ENCODE measurements at places on chromosomes 16 and 17.

DNA sequence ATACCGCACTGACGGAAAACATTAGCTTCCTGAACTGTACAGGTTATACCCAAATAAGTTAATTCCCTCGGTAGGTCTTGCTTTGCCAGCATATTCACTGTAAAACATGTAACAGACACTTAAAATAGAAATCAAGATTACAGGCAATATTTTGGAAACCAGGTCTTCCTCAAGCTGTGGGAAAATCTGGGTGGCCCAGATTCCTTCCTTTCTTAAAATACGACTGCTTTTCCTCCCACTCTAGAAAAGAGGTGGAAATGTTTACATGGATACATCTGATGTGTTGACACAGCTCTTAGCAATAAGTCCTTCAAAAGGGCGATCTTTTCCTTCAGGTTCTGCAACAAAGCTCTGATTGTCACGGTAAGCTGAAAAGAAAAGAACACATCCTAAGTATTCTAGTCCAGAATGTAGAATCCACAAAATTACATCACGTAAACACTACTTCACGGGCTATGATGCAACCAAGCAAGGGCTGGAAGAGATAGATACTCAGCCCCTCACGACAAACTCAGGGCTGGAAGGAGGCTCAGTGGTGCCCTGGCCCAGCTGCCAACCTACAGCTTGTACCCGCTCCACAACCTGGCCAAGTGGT is 18.4 kb downstream of the STX8 start:
- DNase-seq, result no peak

- DNase-seq, result no peak
These were observed 181.8 kb upstream of the AXIN2 start for GRCh38 chr17:65743308-65743655.

GRCh38 chr17:57385975-57386374 is 129.7 kb downstream of the MSI2 start:
- DNase-seq, result no peak

DNA sequence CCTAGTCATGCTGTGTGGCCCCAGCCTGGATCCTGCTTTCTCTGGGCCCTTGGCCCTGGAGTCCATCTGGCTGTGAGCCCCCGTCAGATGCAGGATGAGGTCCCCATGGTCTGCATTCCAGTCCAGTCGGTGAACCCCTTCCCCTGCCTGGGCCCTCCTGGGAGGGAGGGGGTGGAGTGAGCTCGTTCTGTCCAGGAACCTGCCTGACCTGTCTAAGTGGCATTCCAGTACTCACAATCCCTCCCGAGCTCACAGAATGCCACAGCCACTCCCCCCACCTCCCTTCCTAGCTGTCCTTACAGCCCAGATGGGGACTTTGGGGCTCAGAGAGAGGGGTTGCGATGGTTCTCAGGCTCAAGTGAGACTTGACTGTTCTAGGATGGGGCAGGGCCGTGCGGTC is 15.5 kb downstream of the SPNS2 start:
- no peak for DNase-seq

- peak; percentile 53 for DNase-seq
These were observed at the start of gene TBKBP1 for GRCh38 chr17:47693731-47694580. Gene TBKBP1 (plus strand): TSS chr17:47694161. CDS start chr17:47696113, 1,952 bp downstream.

DNA sequence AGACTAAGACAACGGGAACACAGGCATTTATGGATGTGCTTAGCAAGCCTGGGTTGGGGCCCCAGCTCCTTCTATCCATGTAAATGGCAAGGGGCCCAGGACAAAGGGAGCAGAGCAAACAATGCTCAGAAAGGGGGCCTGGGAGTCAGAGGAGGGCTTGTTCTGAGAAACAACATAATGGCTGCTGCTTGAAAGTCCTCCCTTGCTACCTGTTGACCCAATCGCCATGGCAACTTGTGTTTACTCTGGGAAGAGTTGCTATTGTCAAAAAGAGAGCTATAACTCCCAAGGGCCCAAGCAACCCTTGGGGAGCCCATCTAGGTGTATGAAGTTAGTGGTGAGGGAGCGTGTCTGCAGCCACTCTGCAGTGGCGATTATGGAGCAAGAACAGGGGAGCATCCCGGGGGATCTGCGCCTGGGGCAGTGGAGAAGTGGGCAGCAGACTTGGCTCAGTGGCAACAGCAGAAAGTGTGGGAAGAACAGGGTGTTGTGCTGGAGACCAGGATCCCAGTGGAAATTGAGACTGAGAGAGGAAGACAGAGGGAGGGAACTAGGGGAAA is 118.7 kb upstream of the NLRP1 start:
- DNase-seq, result no peak

DNA sequence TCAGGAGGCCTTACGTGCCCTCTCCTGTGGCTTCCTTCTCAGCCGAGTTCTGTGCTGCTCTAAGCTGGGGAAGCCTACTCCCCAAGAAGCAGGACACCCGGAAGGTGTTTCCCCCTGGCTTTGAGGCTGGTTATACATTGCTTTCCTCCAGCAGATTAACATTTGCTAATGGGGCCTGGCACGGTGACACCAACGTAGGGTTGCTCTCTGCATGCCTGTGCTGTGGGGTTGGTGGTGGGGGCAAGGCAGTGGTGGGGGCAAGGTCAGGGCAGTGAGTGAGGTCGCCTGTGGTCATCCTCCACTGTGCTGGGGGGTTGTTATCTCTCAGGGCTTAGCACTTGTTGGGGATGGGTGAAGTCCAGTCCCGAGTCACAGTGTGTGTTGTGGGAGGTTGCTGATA is 4.2 kb downstream of the USP6 start:
- DNase-seq, result no peak

- DNase-seq, result no peak
These were observed 21.6 kb downstream of the CTU2 start for GRCh38 chr16:88727871-88728270.

GRCh38 chr17:57104461-57105175 is 19.6 kb downstream of the AKAP1 start:
- no peak for DNase-seq

DNA sequence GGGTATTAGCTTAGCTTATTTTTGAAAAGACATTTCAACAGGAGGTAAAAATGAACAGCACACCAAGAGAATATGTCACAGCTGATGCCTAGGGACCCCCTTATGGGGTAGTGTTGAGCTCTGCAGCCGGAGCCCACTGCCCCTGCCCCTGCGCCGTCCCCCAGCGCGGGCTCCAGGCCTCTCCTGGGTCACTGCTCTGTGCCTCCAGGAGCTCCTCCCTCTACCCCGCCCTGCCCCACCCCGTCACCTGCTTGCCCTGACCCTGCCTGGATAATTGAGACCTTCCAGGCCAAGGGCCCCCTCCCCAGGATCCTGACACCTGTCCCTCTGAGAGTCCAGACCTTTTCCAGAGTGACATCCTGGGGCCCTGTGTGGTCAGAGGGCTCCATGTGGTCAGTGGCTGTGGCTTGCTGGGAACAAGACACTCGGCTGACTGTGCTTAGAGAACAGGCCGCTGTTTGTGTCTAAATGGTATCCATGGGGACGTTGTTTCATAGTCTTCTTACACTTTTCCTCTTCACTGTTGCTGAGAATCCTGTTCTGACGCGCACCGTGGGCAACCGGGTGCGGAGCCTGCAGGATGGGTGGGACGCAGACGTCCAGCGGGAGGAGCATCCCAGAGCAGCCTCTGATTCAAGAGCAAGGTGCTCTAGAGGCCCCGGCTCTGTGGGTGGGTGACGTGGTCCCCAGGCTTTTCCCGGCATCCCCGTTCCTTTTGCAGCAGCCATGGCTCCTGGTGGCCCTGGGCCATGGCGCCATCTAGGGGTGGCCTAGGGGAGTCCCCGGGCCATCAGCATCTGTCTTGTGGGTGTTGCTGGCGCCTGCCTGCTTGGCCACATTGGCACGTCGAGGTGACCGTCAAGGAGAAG is 20.0 kb upstream of the WFIKKN1 start:
- no peak for DNase-seq

DNA sequence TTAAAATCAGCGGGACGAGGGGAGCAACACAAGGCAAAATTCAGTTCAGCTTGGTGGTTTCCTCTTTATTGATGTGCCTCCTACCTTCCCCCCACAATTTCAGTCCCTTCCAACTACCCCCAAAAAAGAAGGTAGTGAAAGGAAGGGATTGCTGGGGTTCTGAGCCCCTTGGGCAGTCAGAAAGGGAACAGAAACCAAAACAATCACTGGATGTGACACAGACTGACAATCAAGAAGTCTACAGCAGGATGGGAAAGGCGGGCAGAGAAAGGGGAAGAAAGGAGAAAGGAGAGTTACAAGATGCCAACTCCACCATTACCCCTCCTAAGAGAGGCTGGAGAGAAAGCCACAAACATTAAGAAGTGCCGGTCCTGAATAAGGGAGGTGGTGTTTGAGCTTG is 1.1 kb upstream of the PHF23 start:
- peak; percentile 7 for DNase-seq

- DNase-seq, result no peak
These were observed 605.2 kb downstream of the KCNJ2 start for GRCh38 chr17:70774339-70775117.

GRCh38 chr16:78918805-78919305 is 681.7 kb downstream of the MAF start:
- no peak for DNase-seq

DNA sequence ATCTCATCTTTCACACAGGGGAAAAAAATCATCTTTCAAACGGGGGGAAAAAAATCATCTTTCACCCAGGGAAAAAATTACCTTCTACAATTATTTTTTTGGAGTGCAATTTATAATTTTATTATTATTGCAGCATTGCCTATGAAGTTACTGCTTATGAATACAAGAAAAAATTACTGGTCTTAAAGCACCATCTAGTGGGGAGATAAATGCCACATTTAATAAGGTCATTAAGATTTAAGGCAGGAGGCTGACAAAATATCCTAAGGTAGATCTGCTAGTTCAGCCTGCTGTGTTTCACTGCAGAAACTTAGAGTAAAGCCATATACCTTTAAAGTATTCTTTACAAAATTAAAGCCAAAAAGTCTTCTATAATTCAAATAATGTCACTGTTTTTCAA is 13.7 kb downstream of the SHCBP1 start:
- DNase-seq, result no peak

GRCh38 chr17:49822829-49823228 is 25.0 kb downstream of the TAC4 start:
- no peak for DNase-seq

GRCh38 chr17:75262112-75262606 is 480 bp downstream of the MRPS7 start:
- peak; percentile 10 for DNase-seq

DNA sequence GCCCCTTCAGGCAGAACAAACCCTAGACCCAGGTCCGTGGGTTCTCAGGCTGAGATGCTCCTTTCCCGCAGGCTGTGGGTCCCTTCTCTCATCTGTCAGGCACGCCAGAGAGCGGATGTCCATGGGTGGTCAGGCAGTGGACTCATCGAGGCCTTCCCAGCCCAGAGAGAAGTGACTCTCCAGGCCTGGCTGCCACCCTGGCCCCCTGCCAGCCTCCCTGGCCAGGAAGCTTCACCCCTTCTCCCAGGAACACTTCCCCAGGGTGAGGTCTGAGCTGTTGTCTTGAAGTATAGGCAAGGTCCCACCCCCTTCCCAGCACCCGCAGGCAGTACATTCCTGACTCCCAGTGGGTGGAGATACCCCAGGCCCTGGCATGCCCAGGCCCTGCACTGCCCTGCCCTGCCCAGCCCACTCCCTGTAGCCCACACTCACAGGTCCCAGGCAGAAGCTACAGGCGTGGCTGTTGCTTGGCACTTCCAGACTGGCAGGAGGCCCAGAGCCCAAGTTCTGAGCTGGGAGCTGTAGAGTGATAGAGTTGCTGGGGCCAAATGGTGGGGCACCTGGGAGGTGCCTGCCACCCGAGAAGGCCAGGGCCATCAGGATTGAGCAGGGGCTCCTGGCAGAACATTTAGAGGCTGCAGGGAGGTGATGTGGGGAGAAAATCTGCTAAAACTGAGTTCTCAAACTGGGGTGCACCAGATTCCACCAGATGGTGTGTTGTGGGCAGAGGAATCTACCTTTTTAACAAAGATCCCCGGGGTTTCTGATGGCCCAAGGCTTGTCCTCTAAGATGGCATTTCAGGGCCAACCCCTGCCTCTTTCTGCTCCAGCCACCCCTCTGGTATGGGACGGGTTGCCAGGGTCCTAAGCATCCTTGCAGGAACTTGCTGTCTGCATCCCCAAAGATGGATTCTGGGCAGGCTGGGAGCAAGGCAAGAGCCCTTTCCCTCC is 6.7 kb downstream of the ITGA3 start:
- DNase-seq, result no peak

DNA sequence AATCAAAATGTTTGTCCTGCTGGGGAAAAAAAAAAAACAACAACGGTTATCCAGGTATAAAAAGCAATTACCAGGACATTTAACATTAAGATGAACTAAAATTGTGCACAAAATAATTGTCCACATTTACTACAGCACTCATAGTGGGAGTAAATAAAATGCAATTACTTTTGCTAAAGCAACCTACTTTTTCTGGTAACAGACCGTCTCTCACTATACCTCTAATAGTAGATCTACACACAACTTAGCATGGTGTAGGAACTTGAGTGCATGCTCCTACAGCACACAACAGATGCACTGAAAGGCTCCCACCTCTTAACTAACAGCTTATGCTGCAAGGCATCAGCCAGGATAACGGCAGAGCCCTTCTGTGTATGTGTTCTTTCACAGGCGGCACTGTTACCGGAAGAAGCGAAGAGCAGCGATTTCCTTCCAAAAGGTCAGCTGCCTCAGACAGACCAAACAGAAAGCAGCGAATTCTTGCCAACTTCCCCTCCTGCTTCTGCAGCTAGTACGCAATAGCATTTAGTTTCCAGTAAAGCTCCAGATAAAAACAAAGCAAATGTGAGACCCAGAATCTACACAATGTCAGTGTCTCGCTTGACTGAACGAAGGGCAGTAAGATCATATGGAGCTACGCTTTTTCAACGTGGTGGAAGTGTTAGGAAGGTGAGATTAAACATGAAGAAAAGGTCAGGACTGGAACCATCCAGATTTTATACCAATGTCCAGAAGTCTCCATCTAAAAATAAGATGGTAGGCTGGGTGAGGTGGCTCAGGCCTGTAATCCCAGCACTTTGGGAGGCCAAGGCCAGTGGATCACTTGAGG is 27.6 kb downstream of the STAT5B start:
- peak; percentile 87 for DNase-seq

- no peak for DNase-seq
These were observed 20.5 kb downstream of the PLCD3 start for GRCh38 chr17:45111850-45112249.

DNA sequence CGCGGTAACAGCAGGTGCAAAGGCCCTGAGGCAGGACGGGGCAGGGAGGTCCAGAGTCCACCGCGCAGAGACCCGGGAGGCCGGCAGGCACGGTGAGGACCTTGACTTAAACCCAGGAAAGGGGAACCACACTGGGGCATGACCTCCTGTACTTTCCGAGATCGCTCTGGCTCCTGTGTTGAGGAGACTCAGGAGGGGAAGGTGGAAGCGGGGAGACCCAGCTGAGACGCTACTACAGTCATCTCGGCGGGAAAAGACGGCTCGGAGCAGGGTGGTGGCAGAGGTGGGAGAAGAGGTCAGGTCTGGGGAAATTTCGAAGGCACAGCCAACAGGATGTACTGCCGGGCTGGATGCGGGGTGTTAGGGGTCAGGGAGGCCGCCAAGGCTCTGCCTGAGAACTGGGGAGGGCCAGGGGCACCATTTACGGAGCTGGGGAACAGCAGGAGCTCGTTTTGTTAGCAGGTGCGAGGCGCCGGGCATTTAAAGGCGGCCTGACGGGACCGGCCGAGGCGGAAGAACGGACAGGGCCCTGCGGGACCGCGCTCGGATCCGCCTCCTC is 22.3 kb downstream of the NPTX1 start:
- no peak for DNase-seq

Data from NCI-H2081 (cell line).